Activated CD4-positive, alpha-beta T cell treated with anti-CD3 and anti-CD28 coated beads, Interleukin-2, amount 50 U/mL, for 1 hour (primary cell): ENCODE measurements at places on chromosomes 16 and 17.

DNA sequence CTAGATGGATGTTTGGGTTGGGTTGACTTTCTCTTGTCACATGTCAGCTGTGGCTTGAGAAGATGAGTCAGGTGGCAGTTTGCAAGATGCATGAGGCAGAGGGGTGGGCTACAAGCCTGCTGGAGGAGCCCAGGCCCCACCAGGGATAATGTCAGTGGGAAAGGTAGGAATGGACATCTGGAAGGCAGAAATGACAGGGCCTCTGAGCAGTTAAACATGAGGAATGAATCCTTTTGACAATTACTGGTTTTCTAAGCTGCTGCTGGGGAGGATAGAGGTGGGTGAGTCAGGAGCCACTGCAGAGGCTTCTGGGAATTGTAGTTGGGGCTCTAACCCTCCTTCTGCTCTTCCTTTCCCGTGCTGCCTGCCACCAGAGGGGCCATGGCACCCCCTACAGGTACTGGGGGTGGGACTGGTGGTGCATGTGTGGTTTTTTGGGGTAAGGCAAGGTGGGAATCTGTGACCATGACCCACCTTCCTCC, 15.7 kb downstream of the SLC52A1 start:
- DNase-seq, result no peak

- DNase-seq, result no peak
These were observed 28.8 kb downstream of the IST1 start for GRCh38 chr16:71923941-71924690.

DNA sequence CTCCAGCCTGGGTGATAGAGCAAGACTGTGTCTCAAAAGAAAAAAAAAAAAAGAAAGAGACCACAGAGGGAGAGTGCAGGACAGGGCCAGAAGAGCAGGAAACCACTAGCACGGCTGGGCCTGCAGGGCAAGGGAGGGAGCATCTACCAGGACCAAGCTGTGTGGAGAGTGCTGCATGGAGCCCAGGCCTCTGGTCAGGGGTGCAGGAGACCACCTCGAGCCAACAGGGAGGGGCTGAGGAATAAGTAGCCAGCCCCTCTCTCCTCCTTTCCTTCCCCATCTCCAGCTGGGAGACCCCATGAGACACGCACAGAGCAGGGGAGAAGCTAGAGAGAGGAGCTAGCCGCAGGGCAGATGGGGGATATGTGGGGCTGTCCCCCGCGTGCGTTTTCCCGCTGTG, 67.0 kb upstream of the DNAH17 start:
- no peak for DNase-seq

DNA sequence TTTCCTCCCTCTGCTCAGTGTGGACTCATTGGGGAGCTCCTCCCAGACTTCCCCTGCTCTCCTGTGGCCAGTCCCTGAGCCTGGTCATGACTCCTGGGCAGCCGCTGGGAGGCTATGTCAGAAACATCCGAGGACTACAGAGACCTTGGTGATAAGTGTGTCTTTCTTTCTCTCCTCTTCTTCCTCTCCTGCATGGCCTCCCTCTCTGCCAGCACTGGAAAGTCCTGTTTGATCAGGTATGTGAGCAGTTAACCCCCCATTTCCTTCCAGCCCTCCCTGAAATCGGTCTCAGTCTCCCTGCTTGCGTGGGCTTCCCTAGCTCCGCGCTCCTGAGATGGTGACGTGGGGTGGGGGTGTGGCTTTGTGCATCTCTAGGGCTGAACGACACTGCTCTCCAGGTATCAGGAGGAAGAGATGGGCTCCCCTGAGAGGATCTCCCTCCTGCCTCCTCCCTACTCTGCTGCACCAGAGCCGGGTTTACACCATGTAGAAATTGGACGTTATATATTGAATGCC, 2.1 kb downstream of the RHBDL3 start:
- DNase-seq, result no peak

DNA sequence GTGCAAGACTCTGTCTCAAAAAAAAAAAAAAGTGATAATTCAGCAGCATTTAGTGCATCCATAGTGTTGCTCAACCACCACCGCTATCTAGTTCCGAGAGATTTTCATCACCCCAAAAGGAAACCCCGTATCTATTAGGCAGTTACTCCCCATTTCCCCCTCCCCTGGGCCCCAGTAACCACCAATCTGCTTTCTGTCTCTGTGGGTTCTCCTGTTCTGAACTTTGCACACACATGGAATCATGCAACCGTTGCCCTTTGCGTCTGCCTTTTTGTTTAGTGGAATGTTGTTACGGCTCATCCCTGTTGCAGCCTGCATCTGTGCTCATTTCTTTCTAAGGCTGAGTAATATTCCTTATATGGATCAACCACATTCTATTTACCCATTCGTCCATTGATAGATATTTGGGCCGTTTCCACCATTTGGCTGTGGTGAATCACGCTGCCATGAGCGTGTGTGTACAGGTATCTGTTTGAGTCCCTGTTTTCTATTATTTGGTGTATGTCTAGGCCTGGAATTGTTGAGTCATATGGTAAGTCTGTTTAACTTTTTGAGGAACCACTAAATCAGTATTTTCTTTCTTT, 8.7 kb upstream of the SYNGR2 start:
- no peak for DNase-seq

- DNase-seq, result no peak
These were observed 99.2 kb downstream of the NTN1 start for GRCh38 chr17:9120471-9120870.

DNA sequence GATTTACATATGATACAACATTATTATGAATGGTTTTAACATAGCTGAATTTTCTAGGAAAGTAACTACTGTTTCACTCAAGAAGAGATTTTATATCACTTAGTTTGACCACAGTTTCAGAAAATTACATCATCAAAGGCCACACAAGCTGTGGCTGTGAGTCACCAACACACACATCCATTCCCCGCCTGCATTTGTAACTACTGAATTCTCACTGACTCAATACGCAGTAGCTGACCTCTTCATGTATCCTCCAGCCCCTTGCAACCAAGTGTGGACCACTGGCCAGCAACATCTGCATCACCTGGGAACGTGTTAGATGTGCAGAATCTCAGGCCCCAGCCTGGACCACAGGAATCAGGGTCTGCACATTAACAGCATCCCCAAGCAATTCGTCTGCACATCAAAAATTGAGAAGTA, 197.6 kb downstream of the XYLT1 start:
- DNase-seq, result no peak

DNA sequence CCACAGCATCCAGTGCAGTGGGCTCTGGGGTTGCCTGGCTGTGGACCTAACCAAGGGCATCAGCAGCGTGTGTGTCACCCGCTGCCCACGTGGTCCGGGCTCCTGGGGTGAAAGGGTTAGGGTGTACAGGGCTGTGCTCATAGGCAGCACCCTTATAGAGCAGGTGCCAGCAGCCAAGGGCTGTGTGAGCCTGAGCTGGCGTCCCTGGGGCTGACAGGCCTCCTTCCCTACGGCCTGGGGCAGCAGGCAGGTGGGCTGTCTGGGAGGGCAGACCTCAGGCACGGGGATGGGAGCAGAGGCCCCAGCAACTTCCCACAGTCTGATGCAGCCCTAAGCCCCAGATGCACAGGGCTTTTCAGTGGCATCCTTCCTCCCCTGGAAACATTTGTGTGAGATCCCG, 13.9 kb downstream of the CD300A start:
- DNase-seq, result no peak

DNA sequence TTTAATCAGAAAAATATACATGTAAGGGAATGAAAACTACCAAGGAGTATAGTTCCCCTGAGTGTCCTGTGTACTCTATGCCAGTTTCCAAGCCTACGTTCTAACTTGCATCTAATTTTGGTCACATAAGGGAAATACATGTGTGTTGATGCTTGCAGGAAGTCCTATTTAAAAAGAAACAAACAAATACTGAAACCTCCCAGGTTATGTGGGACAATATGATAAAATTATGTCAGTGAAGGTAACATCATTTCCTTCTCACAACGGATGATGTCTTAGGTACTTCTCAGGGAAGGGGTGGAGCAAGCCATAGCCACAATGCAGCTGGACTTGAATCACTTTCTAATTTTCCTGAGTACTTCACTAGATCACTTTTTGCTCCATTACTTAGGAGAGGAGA, 115.9 kb downstream of the ZFHX3 start:
- no peak for DNase-seq

- peak; percentile 34 for DNase-seq
These were observed 21.0 kb upstream of the AGRP start for GRCh38 chr16:67504031-67505021.

DNA sequence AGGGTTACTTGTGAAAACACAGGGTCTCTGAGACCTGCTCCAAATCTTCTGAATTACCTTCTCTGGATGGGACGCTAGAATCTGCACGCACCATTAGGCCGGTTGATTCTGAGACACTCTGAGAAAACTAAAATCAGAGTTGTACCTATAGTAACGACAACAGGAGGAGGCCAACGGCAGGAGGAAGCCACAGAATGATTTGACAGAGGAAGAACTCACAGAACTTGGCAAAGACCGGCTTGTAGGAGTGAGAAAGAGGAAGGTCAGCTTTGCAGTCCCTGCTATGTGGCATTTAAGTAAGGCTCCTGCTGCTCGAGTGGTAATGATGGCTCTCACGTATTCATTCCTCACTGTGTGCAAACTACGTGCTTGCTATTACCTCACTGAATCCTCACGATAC, 483.0 kb downstream of the TMEM114 start:
- no peak for DNase-seq

DNA sequence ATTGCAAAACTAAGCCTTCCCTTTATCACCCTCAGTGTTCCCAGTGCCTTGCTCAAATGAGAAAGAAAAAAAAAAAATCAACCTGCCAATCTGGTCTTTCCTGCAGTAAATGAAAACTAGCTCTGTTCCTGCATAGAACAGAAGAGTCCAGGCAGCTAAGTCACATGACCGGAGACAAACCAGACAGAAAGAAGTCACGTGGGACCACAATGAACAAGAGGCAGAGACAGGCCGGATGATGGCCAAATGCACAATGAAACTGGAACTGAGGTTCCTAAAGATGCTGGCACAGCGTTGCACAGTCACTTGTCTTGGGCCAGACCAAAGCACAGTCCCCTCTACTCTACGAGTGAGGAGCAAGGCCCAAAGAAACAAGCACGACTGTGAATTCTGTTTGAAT, 172.5 kb downstream of the GRIN2A start:
- DNase-seq, result no peak

DNA sequence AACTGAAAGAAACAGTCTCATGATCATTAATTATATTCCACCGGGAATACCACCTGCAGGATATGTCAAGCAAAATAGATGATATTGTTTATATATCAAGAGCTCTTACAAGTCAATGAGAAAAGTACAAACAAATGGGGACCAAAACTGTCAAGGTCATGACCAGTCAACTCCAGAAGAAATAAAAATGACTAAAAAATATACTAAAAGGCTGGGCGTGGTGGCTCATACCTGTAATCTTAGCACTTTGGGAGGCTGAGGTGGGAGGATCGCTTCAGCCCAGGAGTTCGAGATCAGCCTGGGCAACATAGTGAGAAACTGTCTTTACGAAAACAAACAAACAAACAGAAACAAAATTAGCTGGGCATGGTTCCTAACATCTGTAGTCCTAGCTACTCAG, 49.8 kb upstream of the SCNN1B start:
- DNase-seq, result no peak
